ENCODE measurements at places on chromosomes 4 and X.

GRCh38 chrX:72576141-72576894, 3.7 kb upstream of the HDAC8 start:
- DNase-seq, result no peak

GRCh38 chrX:153530411-153531129, 13.1 kb downstream of the ATP2B3 start:
- DNase-seq, result no peak

DNA sequence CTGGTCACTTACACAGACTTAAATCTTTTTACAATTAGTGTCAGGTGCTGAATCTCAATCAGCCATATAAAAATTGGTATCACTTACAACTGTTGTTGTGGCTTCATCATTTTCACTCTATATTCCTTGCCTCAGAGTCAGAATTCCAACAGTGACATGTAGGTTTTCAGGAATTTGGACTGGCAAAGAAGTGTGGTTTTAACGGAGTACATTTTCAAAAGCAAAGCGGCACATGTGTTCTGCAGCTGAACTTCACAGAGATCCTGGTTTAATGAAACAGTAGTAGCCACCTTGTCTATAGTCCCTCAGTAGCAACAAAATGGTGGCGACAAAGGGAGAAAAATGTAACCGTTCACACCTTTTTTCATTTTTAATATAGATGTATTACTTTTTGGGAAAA, 486.6 kb downstream of the FAT4 start:
- no peak for DNase-seq

GRCh38 chr4:172657081-172657480, 511.5 kb upstream of the GALNT7 start:
- DNase-seq, result no peak

DNA sequence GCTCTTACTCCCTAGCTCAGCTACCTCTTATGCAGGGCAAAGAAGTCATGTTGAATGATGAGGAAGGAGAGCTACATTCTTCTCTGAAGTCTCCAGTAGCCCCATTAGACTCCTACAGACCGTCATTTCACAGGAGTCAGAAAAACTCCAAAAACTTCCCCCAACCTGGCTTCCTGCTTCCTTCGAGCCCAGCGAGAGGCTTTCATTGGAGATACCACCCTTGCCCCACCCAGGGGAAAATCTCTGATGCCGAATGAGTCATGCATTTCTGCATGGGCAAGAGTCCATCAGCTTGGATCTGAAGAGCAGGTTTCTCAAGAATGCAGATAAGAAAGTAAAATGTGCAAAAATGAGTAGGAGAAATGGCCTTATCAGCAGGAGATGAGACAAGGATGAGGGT, 53.0 kb downstream of the ARSF start:
- no peak for DNase-seq

DNA sequence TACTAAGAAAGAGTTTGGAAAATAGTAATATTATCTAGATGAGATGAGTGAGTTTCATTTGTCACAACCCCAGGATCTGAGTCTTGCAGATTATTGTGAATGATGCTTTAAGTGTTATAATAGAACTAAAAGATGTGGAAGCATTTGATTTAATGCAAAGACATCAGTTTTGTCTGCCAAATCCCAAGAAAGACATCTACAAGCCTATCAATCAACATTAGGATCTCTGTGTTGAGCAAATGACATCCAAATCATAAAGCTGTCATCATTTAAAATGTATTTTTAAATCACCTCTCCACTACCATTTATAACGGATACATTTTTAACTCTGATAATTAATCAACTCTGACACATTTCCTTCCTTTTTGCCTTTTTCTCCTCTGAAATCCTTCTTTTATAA, 310.8 kb upstream of the SLIT2 start:
- no peak for DNase-seq

DNA sequence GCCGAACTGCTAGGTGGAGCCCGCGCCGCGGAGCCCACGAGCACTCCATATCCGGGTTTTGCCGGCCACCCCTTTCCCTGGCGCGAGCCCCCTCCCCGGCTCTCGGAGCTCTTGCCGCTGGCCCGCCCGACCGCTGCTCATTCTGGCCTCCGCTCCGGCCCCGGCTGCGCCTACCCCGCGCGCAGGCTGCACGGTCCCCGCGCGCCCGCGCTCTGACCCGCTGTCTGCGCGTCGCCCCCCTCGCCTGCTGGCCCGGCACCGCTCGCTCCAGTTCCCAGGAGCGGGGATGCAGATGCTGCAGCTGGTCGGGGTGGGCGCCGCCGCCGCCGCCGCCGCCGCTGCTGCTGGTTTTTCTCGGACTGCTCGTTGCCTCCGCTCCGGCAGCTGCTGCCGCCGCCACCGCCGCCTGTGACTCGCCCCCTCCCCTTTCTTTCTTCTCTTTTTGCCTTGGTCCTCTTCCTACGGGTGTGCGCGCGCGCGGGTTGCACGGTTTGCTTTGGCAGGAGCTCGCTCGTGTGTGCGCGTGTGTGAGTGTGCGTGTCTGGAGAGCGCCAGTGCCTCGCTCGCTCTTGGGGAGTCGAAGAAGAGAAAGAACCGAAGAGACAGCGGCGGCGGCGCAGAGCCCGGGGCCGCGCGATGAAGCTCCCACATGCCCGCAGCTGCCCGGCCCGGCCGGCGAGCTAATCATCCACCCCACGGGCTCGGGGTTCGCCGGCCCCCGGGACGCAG, at the start of gene ADGRL3:
ADGRL3 (plus strand) TSS at position 140 of the 729 bp plus-strand sequence.
- DNase-seq, result no peak

GRCh38 chr4:155532373-155533085, 134.1 kb upstream of the GUCY1A1 start:
- no peak for DNase-seq

GRCh38 chrX:49958727-49959485, 36.5 kb downstream of the CLCN5 start:
- DNase-seq, result no peak

DNA sequence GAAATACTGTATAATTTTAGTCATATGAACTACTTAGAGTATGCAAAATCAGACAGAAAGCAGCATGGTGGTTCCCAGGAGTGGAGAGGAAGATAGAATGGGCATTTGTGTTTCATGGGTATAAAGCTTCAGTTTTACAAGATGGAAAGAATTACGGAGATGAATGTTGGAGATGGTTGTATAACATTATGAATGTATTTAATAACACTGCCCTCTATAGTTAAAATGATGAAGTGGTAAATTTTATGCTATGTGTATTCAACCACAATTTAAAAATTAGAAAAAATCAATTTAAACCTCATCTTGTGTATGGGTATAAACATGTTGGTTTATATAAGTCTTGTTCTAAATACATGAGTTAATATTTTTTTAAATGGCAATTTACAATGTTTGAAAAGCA, 521.1 kb downstream of the FSTL5 start:
- DNase-seq, result no peak

GRCh38 chrX:19886883-19887531, 393 bp downstream of the SH3KBP1 start:
- peak; percentile 32 for DNase-seq

DNA sequence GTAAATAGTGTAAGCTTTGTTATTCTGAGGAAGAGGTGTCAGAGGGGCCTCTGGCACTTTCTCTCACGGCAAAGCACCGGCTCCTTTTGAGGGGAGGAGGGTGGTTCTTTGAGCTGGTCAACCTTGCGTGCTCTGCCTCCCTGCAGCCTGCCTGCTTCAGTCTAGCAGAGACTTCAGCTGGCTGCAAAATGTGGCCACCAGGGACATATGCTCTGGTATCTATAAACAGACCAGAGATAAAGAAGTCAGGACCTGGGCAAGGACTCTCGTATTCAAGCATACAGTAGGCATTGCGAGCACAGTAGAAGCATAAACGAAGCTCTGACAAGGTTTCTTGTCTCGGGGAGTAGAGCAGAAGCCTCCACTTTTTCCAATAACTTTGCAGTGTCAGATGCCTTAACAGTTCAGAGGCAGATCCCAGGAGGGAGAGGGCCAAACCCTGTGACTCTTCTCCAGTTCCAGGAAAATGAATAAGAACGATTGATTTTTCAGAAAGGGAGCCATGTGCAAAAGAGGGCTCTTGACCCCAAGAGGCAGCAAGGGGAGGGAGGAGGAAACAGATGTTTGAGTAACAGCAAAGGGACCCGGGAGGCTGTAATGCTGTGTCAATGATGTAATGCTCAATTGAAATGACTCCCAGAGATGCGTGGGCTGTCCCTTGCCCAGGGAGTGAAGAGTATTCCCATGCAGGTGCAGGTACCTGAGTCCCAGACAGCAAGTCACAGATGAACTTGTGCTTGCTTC, 57.9 kb upstream of the TEX13D start:
- DNase-seq, result no peak

DNA sequence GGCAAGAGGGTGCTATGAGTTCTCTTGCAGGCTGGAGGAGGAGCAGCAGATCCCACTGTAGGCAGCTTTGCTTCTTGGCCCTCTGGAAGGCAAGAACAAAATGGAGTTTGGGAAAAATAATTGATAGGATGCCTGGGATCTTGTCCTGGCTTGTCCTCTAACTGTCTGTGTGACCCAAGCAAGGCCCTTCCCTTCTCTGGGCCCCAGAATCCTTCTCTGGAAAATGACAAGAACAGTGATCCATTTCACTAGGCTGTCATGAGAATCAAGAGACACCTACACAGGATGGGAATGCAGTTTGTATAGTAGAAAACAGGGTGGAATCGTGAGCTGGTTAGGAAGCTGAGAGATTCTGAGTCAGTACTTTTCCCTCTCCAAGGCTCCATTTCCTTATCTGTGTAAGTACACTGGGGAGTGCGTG, 133.3 kb downstream of the PJA1 start:
- DNase-seq, result no peak

GRCh38 chrX:40908857-40909475, 173.6 kb upstream of the MED14 start:
- no peak for DNase-seq

DNA sequence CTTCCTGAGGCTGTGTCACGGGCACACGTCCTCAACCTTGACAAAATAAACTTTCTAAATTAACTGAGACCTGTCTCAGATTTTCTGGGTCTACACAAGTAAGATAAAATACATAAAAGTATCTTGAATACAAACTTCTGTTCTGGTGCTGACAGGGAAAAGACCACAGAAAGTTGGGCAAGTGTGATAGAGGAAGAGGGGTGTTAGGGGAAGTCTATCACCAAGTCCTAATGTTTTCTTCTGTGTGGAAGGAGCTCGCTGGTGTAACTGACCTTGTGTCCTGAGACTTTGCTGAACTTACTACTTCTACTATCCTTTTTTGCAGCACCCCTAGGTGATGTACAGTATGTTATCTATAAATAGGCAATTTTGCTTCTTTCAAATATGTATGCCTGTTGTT, 97.0 kb upstream of the STIM2 start:
- no peak for DNase-seq

DNA sequence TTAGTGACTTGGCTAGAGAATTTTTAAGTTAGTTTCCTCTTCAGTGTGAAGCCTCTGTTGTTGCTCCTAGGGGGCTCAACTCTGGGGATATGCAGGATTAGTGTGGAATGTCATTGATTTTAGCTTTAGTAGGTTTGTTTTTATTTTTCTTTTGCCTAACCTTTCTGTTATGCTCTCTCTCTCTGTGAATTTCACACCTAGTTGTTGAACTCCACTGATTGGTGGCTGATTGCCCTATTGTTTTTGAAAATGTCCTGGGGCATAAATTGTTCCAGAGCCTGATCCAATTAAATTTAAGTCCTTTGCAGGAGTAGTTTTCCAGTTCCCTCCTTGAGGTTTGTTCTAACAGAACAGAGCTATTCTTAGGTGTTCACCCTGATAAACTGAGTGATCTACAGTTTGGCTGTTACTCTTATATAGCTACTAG, 393.3 kb upstream of the CTSO start:
- DNase-seq, result no peak

- no peak for DNase-seq
These were observed 26.0 kb downstream of the C4orf17 start for GRCh38 chr4:99536848-99537247.

DNA sequence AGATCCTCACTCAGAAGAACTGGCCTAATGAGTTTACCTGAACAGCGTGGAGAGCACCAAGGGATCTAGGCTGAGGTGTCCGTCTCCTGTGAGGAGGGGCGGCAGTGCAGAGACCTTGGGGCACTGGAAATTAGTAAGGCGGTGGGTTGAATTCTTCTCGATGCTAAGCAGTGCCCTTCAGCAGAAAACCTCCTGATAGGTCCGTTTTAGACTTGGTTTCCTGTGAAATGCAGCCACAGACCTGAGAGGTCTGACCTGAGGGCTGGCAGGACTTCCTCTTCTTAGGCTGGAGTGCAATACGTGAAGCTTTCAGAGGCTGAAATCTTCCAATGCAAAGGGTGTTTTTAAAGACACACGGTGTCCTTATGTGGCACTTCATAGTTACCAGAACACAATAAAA, at the start of gene CLNK:
CLNK (minus strand) TSS at position 138 of the 400 bp plus-strand sequence. CDS start 16,899 bp downstream, outside the sequence.
- no peak for DNase-seq

DNA sequence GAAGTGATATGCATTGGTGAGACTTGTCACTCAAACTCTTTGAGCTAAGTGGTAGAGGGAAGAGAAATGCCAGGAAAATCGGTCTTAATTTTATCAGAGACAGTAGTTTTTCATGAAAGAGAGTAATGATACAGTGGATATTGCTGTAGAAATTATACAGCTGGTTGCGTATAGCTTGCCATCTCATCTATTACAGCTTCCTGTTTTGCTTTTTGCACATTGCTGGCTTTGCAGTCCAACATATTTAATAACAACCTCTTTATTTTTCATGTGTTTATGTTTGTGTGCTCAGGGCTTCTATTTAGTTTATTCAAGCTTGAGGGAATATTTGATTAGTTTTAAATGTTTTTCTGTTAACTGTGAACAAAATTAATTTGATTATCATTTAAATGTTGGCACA, 11.5 kb downstream of the SMAD1 start:
- DNase-seq, result no peak

GRCh38 chr4:167713756-167714155, 378.6 kb upstream of the ANXA10 start:
- DNase-seq, result no peak

- no peak for DNase-seq
These were observed 213.7 kb upstream of the VCX3A start for GRCh38 chrX:6748595-6748994.

DNA sequence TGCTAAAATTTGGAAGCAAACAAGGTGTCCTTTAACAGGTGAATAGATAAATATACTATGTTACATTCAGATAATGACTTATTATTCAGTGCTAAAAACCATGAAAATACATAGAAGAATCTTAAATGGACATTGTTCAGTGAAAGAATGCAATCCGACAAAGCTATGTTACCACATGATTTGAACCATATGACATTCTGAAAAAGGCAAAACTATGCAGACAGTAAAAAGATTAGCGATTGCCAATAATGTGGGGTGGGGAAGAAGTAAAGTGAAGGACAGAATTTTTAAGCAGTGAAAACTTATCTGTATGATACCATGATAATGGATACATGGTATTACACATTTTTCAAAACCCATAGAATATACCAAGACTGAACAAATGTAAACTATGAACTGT, 926.9 kb downstream of the FAT4 start:
- no peak for DNase-seq

Data from activated naive CD4-positive, alpha-beta T cell treated with Interleukin-2 at 50 U/mL for 16 hours (primary cell).